ENCODE measurements at places on chromosomes 13 and 19. TPM values are rescaled to one million over a fixed set of nuclear protein-coding genes. Genes with fewer than 3 reads are reported as not detected.

Gene CNN2
- total RNA-seq = 80.0 TPM

Gene RFXANK
- total RNA-seq = 58.5 TPM

- DNase-seq = no peak
These were observed 58.7 kb downstream of the IER2 start for GRCh38 chr19:13208672-13209483.

DNA sequence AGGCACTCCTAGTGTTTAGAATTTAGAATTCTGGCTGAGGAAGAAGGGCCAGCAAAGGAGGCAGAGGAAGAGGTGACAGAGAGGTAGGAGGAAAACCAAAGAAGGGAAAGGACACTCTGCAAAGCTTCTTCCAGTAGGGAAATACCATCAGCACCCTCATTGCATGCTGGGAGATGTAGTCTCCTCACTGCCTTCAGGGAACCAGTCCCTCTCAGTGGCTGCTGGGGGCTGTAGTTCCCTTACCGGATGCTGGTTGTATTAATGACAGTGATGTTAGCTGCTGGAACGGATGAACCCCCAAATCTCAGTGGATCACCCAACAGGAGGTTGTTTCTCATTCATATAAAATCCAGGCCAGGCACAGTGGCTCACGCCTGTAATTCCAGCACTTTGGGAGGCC lies 10.1 kb downstream of the GRIN2D start:
- DNase-seq = no peak

DNA sequence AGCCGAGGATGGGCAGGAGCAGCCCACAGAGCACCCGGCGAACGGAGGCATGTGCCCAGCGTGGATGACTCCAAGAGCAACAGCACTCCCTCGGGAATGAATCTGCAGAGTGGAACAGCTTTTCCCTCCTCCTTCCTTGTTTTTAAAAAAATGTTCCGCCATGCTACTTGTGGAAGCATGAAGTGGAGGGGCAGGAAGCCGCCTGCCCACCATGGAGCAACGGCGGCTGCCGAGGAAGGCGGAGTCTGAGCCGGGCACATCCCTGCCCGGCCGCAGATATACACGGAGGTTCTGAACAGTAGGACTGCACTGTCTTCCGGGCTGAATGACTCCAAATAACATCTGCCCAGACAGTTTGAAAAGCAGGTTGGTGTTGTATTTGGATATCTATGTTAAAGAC lies 65.2 kb downstream of the SOX1 start:
- no peak for DNase-seq

DNA sequence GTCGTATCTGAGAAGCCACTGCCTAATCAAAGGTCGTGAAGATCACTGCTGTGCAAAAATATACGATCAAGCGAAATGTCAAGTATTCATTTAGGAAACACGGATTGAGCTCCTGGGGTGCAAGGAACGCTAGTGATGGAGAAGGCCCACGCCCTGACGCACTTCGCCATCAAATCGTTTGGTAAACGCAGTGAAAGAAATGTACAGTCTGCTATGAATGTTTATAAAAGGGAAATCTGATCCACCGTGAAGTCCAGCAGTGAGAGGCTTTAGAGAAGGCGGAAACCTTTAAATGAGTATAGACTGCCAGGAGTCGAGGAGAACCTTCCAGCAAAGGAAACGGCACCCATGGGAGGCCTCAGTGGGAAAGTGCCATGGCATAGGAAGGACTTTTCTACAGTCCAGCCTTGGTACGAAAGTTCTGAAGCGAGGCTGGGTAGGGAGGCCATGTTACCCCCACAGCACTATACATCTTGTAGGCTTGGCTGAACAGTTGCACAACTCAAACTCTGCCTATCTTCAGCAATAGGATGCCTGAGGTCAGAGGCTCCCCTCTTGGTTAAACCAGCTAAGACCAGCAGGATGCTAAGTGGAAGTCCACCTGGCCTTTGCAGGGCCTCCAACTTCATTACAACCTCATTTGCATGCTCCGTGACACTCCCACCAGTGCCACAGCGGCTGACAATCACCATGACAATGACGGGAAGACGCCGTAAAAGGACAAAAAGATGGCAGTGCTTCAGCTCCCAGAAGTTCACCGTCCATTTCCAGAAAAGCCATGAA lies 20.4 kb downstream of the PCID2 start:
- DNase-seq = no peak

DNA sequence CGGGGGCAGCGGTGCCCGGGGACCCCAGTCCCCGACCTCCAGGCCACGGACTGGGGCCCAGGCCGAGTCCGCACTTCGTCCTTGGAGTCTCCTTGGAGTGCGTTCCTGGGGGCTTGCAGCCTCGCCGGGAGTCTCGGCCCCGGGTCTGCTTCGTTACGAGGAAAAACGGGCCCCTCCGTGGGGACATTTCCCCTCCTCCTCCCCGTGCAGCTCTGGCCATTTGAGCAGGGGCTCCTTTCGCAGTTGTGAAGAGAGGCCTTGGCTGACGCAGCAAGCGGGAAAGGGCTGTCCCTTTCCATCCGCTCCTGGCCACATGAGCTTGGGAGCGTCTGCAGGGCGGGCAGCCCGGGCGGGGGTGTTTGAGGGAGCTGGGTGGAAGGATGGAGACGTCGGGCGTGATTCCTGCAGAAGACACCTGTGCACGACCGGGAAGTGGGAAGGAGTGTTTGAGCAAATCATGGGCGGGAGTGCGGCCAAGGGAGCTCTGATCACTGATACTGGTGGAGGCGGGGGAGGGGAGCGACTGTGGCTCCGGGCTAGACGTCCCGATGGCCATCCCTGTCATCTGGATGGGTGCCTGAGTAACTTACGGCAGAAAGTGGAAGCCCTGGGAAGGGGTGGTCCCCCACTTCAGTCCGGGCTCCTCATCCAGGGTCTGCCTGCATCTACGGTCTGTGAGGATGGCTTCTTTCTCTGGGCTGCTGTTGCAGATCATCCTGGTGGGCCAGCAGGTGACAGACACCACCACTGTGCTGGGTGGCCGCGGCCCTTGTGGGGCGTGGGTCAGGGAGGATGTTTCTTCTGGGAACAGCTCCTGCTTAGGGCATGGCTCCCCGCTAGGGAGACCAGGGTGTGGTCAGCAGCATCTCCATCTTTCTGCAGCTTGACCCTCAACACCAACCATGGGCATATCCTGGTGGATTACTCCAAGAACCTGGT lies 736 bp downstream of the GPI start:
- peak; percentile 54 for DNase-seq

DNA sequence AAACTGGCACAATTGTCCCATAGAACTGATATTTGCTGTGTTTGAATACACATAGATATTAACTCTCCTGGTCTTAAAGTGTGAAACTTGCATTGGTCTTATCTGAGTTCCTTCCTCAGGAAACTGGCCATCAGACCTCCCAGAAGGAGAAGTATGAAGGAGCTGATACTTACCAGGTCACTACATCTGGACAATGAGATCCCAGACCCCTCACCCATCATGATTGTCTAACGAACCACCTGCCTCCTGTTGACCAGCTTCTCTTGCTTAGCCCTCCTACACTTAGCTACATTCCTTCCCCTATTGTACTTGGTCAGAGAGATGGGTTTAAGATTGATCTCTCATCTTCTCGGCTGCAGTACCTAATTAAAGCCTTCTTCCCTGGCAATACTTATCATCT lies 413.3 kb downstream of the KCTD12 start:
- no peak for DNase-seq
